ENCODE measurements at places on chromosomes 3 and 15.

DNA sequence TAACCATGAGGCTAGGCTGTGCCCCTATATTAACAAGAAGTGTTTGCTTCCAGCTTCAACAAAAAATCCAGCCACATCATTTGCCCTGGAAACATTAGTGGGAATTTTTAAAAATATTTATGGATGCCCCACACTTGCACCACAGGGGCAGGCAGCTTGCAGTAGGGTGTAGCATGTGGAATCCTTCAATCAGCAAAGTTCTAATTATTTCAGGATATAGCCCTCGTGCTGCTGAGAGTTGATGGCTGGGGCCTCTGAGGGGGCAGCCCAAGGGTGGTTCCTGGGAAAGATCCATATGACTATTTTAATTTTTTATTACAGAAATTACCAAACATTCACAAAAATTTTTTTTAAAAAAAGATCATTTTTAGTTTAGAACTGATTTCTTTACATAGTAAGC is 35.1 kb upstream of the LMCD1 start:
- no peak for DNase-seq

- no peak for DNase-seq
These were observed 300.2 kb upstream of the SLCO3A1 start for GRCh38 chr15:91553196-91553854.

DNA sequence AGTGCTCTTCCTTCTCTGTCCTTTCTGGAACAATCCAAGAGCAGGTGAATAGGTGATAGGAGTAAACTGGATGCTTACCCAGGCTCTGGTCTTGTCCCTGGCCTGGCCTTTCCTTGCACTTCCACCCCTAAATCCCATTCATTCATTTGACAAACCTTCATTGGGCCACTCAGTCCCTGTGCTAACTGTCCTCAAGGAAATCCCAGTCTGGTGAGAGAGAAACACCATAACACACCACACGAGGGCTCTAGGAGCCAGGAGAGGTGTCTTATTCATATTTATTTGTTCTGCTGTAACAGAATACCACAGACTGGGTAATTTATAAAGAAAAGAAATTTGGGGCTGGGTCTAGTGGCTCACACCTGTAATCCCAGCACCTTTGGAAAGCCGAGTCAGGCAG is 22.8 kb downstream of the EFCC1 start:
- no peak for DNase-seq

GRCh38 chr3:278300-279064 is 81.9 kb downstream of the CHL1 start:
- DNase-seq = no peak

GRCh38 chr3:187013159-187013716 is 82.9 kb downstream of the ST6GAL1 start:
- DNase-seq = no peak

DNA sequence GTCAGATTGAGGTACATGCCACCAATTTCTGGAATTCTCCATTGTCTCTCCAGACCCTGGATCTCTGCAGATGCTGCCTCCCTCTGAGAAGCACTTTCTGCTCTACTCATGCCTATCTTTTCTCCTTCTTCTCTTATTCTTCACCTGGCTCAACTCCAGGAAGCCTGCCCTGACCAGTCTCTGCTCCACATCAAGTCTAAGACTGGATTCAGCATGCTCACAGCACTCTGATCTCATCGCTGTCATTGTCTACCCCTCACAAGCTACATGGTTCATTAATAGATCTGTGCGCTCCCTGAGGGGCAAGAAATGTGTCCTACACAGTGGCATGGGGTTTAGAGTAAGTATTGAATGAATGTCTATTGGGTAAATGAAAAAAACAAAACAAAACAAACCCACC is 38.7 kb downstream of the CCR4 start:
- DNase-seq = no peak

- no peak for DNase-seq
These were observed 79.7 kb downstream of the FBN1 start for GRCh38 chr15:48565560-48566482.

GRCh38 chr15:78418686-78419085 is 19.3 kb upstream of the IREB2 start:
- no peak for DNase-seq

GRCh38 chr3:124650798-124651197 is 79.5 kb upstream of the UMPS start:
- DNase-seq = no peak

- no peak for DNase-seq
These were observed 475 bp downstream of the EIF4E3 start for GRCh38 chr3:71724584-71725270.

GRCh38 chr3:191727338-191727737 is 266.4 kb downstream of the PYDC2 start:
- no peak for DNase-seq

- no peak for DNase-seq
These were observed 62.0 kb upstream of the TRIM71 start for GRCh38 chr3:32755761-32756160.

DNA sequence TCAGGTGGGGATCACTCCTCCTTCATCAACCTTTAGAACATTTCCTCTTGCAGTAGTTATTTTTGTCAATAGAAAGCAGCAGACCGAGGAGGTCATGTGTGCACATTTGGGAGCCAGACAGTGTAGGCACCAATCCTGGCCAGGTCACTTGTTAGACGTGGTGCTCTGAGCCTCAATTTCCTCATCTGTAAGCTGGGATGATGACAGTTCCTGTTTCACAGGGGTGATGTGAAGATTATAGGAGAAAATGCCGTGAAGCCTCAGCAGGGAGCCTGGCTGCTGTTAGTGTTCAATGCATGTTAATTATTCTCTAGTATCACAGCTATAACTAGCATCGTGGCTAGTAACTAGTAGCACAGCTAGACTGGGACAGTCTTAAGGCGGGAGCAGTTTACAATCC is 64.7 kb downstream of the ATP2B2 start:
- no peak for DNase-seq

DNA sequence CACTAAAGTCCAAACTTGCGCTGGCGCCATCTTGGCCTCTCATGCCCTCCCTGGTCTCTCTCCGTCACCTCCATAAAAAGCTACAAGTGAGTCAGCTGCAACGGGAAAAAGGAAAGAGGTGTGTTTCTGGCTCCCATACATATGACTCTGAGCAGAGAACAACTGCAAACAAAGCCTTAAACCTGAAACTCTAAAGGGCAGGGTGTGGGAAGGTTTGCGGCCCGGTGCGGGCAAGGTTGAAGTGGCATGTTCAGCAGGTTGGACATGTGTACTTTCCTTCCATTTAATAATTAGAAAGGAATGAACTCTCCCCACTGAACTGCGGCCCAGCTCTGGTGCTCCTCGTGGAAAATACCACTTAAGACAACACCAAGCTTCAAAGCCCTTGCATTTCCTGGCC is 59.0 kb upstream of the PPARG start:
- no peak for DNase-seq

- DNase-seq = no peak
These were observed 6.9 kb downstream of the IQGAP1 start for GRCh38 chr15:90394748-90395442.

DNA sequence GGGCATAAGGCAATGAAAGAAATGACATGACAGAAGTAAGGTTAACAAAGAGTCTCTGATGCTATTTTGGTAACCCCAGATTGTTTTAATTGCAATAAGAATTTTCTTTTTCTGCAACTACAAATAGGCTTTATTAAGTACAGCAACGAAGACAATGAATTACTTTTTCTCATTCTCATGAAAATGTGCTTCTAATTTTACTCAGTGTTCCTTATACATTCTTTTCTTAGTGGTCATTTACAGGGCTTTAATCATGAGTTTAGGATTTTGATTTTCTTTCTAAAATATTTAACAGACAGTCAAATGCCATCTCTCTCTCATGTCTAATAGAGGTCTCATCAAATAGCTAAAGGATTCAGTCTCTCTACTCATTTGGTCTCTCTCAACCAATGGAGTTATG is 452.1 kb downstream of the RAP2B start:
- DNase-seq = no peak

DNA sequence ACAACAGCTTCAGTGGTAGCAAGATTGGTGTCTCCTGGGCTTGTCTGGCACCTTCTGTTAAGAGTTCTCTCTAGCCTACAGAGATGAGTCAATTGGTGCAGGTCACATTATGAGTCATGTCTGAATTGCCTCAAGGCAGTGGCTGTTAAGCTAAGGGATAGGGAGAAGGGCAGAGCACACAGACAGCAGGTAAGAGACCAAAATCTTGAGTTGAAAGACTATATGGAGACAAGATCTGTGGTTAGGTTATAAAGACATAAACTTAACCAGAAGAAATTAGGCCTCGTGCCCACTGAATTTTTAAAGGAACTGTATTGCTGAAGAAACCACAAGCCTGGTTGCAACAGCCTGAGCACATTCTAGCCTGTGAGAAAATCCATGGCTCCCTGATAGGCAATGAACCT is 19.2 kb upstream of the KPNA1 start:
- DNase-seq = peak; percentile 10

GRCh38 chr3:67380118-67380517 is 274.3 kb downstream of the SUCLG2 start:
- DNase-seq = no peak

- no peak for DNase-seq
These were observed 84.7 kb downstream of the ADAMTS17 start for GRCh38 chr15:100256970-100257650.

GRCh38 chr3:128435058-128435457 is 31.6 kb downstream of the DNAJB8 start:
- no peak for DNase-seq

- DNase-seq = no peak
These were observed 428.8 kb upstream of the TPRG1 start for GRCh38 chr3:188742755-188743550.

- DNase-seq = no peak
These were observed 7.4 kb downstream of the PTH1R start for GRCh38 chr3:46884929-46885328.

GRCh38 chr3:36597422-36597821 is 166.9 kb downstream of the DCLK3 start:
- DNase-seq = no peak

DNA sequence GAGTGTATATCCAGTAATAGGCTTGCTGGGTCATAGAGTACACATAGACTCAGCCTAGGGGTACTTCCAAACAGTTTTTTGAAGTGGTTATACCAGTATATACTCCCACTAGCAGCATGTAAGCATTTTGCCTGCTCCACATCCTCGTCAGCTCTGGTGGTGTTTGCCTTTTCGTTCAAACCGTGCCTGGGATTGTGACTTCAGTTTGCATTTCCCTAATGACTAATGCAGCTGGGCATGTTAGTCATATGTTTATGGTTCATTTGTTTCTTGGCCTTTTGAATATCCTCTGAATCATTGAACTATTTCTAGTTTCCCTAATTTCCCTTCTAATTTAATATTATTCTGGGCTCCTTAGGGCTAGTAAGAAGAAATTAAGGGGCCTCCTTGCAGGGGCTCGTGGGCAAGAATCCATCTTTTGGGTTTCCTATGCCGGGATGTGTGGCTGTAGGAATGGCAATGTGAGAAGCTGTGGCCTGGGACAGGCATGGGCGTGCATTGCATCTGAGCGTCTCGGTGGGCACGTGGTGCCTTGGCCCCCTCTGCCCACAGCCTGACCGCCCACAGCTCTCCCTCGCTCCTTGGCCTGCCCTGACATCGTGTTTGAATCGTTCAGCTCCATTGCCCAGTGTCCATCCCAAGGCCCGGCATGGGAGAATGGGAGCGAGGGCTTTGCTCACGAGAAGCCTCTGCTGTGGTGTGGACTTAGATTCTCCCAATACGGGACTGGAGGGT is 26.4 kb downstream of the FAH start:
- no peak for DNase-seq

DNA sequence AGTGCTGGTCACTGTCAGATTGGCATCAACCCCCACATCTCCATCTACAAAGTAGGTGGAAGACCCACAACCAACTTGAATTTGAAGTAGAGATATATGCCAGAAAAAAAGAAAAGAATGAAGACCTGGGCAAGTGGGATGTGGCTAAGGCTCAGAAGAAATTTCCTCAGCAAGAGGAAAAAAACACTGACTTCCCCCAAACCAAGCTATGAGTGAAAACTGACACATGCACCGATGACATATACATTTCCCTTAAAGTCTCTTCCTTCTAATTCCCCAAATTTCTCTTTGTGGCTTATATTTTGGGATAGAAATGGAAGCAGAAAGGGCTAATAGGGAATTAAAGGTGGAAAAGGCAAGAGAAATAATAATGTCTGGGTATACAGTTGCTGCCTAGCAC is 59.0 kb downstream of the CYP19A1 start:
- DNase-seq = no peak

DNA sequence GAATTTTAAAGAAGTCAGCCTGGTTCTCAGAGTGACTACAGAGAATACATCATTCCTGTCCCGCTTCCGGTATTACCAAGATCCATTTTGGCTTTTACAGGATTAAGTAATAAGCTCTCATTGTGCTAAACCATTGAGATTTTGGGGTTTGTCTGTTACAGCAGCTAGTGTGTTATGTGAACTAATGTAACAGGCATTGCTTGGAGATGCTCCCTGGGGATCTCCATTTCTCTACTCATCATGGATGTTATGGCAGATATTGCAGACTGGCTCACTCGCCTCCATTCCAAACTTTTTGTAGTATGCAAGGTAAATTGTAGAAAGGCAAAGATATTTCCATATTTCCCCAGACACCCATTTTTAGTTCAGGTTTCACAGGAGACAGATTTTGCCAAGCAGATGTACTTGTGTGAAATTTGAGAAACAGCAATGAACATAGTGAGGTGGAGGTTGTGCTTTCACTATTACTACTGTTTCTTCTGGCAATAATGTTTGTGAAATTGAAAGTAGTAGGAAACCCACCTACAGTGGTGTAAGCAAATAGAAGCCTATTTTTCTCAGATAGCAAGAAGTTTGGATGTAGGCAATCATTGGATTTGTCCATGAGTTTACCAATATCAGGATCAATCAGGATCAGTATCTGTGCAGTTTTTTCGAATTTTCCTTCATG is 177.1 kb upstream of the GALNT15 start:
- DNase-seq = no peak

GRCh38 chr3:23480329-23480714 is 277.2 kb downstream of the UBE2E2 start:
- no peak for DNase-seq

DNA sequence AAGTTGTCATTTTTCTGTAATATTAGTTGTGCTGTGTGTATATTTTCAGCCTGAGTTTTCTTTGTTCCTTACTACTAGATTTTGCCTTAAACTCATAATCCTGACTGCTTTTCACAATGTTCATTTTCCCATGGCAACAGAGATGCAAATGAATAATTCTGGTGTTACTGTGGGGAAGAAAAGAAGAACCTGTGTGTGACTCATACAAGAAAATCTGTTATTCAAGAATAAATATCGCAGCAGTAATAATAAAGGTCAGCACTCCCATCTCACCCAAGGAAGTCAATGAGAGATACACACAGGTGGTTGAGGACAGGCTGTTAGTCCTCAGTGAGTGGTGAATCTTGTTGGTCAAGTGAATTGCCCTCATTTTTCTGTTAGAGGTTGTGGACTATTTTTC is 656.6 kb upstream of the NAALADL2 start:
- no peak for DNase-seq

DNA sequence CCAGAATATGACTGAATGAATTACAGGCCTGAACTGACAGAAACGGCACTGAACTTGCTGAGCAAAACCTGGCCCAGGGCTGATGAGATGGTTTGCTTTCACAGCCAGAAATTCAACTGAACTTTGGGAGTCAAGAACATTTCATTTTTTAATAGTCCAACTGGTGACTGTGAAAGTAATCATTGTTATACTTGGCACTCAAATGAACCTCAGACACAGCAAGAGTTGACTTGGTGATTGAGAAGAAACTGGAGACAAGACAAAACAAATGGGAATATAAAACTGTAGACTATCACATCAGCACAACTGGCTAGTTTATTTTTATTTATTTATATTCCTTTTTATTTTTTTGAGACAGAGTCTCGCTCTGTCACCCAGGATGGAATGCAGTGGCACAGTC is 858.9 kb upstream of the CFAP20DC start:
- DNase-seq = no peak

- peak; percentile 8 for DNase-seq
These were observed 768 bp downstream of the ANO10 start for GRCh38 chr3:43620831-43621655.
